Activated CD8-positive, alpha-beta T cell treated with anti-CD3 and anti-CD28 coated beads for 36 hours (primary cell): ENCODE measurements at places on chromosomes 12 and 14. TPM values are rescaled to one million over a fixed set of nuclear protein-coding genes. Genes with fewer than 3 reads are reported as not detected.

The FIGNL2 gene
- total RNA-seq, result 0.40 TPM

The COCH gene
- 5.8 TPM for total RNA-seq

DNA sequence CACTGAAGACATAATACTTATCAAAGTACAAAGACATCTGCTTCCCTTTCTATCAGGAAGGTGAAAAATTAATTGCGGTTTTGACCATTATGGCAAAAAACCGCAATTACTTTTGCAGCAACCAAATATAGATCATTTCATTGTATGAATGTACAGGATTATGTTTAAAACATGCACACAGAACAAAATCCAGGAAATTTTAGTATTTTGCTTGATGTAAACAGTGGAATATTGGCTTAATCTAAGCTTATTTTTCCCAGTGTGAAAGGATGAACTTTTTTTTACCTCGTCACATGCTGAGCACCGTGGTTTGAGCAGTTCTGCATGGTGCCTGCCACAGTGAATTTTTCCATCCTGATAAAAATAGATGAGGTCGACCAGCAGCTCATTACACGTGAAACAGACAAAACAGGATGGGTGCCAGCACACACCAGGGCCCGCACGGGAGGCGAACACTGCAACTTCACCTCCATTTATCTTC is 121.2 kb downstream of the PRICKLE1 start:
- DNase-seq, result peak; percentile 13

GRCh38 chr12:103498990-103499389 is 3.2 kb upstream of the C12orf42 start:
- peak; percentile 28 for DNase-seq

GRCh38 chr12:60072911-60073310 is 477.1 kb downstream of the SLC16A7 start:
- DNase-seq, result no peak

- DNase-seq, result no peak
These were observed 60.0 kb upstream of the FBXO33 start for GRCh38 chr14:39492267-39492666.
